Neural progenitor cell (in vitro differentiated cells): ENCODE measurements at places on chromosomes 4 and X. TPM values are rescaled to one million over a fixed set of nuclear protein-coding genes. Genes with fewer than 3 reads are reported as not detected.

The RELL1 gene
- total RNA-seq: 12.1 and 17.5 TPM in 2 replicates

DNA sequence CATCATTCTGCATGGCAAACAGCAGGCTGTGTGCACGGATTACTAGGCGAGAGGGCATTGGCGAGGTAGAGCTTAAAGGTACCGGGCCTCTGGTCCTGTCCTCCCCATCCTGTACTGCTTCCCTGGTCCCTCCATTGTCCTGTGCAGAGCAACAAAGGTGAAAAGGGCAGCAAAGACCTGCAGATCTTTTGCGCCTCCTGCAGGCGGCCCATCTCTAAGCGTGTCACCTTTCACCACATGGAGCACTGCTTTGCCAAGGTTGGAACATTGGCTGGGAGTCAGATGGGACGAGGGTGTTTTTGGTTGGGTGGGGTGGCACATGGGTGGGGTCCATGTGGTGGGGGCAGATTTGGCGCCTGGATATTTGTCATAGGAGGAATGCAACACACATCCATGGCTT, 64.7 kb upstream of the UXT start:
- DNase-seq: peak; percentile 15

DNA sequence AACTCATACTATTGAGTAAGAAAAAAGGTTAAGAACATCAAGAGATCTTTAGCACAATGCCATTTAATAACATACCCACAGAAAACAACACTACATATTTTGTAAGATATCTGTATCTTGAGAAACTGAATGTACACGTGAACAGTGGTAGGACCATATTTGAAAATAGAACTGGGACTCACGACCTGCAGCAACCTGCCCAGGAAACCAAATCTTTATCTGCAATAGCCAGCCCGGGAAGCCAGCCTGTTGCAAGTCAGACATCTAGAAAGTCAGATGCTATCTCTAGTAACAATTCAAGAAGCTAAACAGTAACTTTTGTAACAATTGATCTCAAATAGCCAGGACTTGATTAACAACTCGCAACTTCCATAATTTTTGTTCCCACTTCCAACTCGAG, 52.6 kb upstream of the SOD3 start:
- DNase-seq: no peak

DNA sequence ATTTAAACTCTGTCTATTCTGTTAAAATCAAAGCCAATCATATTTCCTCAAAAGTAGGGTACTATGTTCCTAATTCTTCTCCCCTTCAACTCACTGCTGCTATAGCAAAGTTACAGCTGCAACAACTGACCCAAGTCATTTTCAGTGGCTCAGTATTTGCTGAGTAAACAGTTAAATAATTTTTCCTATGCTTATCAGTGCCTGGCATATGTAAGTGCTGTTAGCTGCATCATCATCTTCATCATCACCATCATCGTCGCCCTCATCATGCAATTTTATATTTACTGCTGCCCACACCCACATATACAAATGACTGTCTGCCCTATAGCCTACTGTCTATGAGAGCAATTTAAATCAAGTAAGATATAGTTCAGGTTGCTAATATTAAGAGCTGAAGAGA, 21.9 kb downstream of the COQ2 start:
- no peak for DNase-seq

The SH3RF1 gene
- 14.1 and 17.1 TPM in 2 replicates for total RNA-seq

The JCHAIN gene
- 0.09 TPM in 1 of 2 replicates, not detected in the other for total RNA-seq

The GPRIN3 gene
- 0.15 TPM in 2 replicates for total RNA-seq

DNA sequence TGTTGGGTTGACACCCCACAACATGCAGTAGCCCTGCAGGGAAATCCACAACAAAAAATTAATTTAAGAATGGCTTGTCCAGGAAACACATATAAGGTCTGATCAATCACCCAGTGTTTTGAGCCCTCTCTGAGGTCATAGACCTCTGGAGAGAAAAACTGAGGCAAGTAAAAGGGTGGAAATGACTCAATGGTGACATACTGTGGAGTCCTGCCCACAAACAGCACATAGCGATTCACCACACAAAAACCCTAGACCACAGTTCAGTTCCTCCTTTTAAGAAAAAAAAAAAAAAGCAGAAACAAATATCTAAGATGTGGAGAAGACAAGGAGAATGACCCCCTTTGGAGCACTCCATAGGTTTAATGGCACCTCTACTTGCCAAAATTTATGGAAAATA, 2691.0 kb downstream of the PCDH7 start:
- DNase-seq: no peak

The IL13RA1 gene
- total RNA-seq: 1.8 and 3.2 TPM in 2 replicates

GRCh38 chrX:45145492-45146215, 55.0 kb downstream of the DIPK2B start:
- DNase-seq: no peak

DNA sequence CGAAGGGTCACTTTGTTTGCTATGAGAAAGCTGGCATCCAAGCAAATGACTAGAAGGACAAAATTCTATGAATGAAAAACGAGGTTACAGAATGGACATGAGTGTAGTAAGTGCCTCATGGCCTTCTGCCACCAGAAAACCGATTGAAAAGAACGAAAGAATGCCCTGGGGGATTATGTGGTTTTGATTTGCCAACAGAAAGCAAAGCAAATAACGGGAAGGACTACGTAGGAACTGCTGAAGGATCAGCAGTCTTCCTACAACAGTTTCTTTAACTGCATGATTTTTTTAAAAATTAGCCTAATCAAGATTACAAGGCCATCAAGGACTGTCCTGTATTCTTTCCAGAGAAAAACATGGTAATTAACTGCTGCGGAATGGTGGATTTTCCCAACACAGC, 50.6 kb downstream of the NRK start:
- no peak for DNase-seq

DNA sequence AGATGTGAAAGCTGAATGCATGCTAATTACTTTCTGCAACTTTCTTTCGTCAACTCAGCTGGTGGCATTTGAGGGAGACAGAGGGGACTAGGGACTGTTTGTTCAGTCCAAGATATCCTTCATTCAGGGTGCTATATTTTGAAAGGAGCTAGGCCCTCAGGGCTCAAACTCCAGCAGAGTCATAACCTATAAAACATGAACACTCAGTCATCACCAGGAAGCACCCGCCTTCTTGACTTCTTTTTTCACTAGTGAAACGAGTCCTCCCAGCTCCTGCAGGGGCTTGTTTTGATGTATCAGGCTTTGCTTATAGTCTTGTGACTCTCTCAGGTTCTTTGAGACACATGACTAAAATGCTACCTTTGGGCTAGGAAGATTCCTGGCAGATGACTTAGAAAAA, 230.6 kb downstream of the PCDH7 start:
- DNase-seq: no peak

- DNase-seq: no peak
These were observed 171.1 kb downstream of the SCFD2 start for GRCh38 chr4:53194727-53195126.

GRCh38 chr4:15293711-15294110, 134.1 kb upstream of the C1QTNF7 start:
- DNase-seq: no peak

- DNase-seq: no peak
These were observed 137.6 kb downstream of the CPZ start for GRCh38 chr4:8730159-8730558.

The GYPA gene
- not detected in 2 replicates for total RNA-seq

GRCh38 chrX:124395145-124395880, 49.0 kb downstream of the SH2D1A start:
- DNase-seq: no peak

- DNase-seq: no peak
These were observed 50.7 kb downstream of the CLDN34 start for GRCh38 chrX:10017872-10018271.

DNA sequence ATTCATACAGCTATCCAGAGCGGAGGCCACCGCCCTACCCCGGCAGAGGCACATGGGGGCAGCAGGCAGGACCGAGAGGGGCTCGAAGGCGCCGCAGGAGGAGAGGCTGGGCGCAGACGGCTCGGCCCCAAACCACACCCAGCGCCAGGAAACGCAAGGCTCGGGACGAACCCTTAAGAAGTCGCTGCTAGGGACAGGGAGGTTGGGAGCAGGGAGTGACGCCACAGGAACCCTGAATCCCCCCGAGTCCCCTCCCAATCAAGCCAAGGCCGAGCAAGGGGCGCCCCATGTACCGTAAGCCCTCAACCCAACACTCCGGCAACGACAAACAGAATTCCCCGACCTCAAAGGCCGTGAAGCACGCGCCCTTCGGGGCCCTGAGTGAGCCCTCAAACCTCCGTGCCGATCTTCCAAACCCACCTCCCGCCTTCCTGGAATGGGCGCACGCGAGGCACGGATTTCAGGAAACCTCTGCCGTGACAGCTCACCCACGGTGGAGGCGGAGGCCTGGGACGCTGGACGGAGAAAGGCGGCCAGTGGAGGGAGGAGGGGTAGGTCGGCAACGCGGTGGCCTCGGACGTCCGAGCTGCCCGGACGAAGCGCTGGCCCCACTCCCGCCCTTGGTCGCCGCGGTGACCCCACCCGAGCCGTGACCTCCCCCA, 1.8 kb downstream of the ZFYVE28 start:
- DNase-seq: peak; percentile 76

The ASB5 gene
- not detected in 2 replicates for total RNA-seq

GRCh38 chr4:126705266-126705665, 927.5 kb upstream of the INTU start:
- no peak for DNase-seq
